ENCODE measurements at places on chromosomes 5 and 9.
A peak's percentile ranks its signal among the peaks of the same experiment; 100 is the strongest.

DNA sequence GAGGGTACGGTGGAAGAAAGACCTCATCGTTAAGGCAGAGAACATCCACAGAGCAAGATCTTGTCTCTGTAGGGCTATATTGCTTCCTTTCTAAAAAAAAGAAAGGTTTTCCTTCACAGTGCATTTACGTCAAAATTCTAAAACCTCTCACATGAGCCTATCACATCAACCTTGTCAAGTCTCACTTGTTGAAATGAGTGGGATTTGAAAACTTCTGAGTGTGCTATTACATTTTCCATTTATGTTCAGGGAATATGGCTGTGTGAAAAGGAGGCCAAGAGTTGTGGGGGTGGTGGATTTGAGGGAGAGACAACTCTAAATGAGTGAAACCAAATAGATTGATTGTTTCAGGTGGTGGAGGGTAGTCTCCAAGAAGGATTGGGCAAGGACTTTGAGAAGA, 147.1 kb upstream of the MPDZ start:
- DNase-seq: no peak

DNA sequence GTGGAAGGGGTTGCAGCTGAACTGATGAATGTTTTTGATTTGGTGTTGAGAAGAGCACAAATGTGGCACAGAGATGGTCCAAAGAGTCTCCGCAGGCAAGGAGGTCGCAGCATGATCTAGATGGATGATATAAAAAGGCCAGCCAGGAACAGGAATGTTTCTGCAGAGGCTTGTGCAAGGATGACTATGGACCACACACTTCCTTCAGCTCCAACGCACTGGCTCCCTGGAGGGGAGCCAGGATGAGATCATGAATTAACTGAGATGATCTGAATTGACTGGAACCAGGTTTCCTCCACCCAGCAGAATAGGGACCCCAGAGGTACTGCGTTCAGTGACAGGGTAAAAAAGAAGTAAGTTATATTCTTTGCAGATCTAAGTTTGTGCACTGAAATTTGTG, 89.0 kb downstream of the ARSB start:
- DNase-seq: peak; percentile 88

DNA sequence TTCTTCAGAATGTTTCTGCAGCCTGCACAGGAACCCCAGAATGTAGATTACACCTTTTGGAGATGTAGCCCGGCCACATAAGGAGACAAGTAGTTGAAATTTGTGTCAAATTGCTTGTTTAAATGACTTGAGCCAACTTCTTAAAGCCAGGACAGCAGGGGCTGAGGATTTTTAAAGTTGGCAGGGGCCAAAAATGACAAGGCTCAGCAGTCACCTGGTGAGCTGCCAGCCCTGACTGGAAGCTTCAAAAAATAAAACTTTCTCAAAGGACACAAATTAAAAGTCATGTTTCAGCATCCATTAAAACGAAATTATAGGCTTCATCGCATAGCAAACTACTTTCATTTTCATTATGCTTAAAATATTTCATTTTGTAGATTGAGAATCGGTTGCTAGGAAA, 340.3 kb upstream of the WWC1 start:
- DNase-seq: no peak

DNA sequence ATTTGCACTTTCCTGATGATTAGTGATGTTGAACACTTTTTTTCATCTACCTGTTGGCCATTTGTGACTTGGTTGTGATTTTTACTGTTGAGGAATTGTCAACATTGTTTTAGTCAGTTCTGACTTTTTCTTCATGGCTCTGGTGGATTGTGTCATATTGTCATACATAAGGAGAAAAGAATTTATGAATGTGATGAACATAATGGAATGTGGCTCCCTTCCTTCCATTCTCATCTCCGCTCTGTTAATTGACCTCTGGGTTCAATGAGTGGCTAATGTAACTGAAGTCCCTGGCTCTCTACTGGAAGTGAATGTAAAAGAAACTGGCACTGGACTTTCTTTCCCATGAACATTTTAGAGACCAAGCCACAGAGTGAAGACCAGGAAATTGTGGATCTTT, 49.2 kb downstream of the KIAA1958 start:
- no peak for DNase-seq

DNA sequence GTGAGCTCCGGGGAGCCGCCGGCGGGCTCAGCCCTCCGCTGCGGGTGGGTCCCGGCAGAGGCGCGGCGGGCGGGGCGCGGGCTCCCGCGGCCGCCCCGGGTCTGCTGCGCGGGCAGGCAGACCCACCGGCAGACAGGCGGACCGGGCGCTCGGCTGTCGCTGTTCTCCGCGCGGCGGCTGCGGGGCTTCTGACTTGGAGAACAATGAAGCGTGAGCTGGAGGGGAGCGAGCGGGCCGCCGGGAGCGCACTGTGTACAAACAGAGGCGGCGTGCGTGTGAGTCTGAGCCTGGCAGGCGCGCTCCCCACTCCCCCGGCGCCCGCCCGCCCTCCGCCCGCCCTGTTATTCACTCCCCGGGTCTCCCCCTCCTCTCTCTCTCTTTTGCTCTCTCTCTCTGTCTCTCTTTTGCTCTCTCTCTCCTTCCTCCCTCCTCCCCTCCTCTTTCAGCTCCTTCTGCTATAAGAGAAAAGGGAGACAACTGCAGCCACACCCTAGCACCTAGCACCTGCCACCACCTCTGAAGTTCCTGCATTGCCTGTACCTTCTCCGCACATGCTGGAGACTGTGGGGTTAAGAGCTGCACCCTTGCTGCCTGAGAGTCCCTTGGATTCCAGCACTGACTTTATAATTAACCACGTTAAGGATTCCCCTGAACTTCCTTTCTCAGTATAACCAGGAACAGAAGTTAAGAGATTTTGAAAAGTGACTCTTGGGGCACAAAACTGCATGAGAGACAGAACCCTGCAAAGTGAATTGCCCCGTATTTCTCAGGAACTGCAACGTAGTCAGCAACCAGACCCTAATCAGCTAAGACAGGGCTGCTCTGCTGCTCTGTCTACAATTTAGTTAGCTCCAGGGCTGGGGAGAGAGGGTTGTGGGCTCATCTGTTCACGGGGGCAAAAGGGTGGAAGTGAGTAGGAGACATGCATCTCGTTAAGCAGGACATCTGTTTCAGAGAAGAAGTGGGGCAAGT, at the start of gene EDIL3:
TSS of gene EDIL3 (minus strand) at position 277 of the 972 bp plus-strand sequence. CDS start 506 bp downstream, outside the sequence.
- DNase-seq: peak; percentile 57

DNA sequence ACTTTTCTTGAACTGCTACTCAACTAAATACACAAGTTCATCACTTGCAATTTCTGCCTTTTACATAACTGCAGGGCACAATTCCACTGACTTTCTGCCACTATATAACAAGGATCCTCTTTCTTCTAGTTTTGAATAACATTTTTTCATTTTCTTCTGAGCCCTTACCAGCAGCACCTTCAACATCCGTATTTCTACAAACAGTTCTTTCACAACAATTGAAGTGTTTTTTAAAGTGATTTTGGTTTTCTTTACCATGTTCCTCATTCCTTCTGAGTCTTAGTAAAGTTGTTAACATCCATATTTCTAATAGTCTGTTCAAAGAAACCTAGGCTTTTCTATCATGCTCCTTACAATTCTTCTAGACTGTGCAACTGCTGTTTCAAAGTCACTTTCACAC, 127.2 kb upstream of the PITX1 start:
- no peak for DNase-seq

DNA sequence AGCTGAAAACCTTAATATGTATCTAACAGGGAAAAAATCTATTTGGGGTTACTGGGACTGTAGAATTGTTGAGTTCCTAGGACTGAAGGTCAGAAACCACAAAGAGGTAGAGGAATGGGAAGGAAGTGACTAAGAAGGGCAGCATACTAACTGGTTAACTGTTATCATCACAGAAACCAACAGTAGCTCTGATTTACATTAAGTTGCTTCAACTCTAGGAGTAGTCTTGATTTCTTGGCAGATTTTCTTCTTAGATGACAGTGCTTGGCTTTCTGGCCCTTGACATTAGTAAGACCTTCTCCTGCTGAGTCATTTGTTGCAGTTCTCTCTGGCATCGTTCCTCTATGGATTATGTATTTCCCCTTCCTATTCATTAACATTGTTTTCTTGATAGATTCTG, 116.1 kb upstream of the RASA1 start:
- DNase-seq: peak; percentile 87
